ENCODE measurements at places on chromosomes 5 and 9.

DNA sequence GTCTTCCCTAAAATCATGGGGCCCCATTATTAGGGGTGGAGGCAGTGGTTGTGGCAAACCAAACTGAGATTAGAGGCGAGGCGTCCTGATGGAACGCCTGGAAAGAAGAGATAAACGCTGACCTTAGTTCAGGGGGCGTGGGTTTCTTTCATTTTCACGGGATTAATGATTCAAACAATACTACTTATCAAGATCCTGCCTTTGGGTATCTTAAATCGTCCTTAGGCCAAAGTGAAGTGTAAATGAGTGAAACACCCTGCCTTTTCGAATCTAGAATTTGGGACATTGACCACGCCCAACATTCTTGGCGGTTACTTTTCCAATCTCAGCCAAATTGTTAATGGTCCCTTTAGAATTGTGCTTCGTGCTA lies 1.0 kb upstream of the UBTD2 start:
- DNase-seq = no peak

- DNase-seq = peak; percentile 58
These were observed 117.2 kb upstream of the TBCA start for GRCh38 chr5:77893225-77893860.

DNA sequence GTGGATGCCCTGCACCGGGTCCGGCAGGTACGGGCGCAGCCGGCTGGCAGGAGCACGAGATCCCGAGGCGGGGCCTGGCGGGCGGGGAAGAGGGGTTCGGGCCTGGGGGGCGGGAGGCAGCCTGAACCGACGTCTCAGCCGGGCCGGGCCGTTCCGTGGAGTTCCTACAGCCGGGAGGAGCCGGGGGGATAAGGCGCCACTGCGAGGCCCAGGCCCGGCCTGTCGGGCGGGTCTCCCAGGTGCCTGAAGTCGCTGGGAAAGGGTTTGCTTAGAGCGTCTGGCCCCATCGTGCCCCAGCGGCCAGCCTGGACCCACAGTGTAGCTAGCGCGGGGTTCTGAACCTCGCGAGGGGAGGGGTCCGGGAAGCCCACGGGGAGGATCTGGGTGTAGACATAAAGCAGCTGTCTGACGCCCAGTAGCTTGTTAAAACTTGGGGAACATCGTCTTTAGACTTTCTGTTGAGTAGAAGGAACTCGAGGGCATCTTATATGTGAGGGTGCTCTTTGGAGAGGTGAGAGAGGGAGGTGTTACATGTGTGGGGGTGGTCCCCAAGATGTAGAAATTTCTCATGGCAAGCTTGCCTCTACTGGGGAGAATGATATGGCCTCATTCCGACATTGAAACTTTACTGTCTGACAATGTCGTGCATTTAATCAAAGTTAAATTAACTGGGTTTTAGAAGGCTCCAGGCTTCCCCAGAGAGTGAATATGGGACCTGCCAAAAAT lies 524 bp downstream of the FUBP3 start:
- no peak for DNase-seq

DNA sequence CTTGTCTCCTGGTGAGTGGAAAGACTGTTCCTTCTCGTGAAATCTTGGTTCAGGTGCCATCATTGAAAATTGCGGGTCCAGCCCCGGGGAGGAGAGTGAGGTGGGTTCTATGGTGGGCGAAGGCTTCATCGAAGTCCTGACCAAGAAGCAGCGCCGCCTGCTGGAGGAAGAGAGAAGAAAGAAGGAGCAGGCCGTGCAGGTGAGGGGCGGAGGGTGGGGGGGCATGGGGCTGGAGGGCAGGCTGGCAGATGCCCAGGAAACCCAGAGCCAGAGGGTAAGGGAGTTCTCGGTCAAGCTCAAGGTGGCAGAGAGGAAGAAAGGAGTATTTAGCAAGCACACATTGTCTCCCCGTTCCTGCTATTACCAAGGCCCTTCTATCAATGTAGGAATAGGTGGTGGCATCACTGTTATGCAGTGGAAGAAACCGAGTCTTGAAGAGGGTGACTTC lies 24.3 kb upstream of the POMT1 start:
- no peak for DNase-seq

- no peak for DNase-seq
These were observed 9.9 kb downstream of the NRG2 start for GRCh38 chr5:140033037-140033760.

- no peak for DNase-seq
These were observed 71.7 kb upstream of the WWC1 start for GRCh38 chr5:168219515-168220410.

All from head of caudate nucleus (tissue), 42 donors.